ENCODE measurements at places on chromosomes 7 and 10.
A peak's percentile ranks its signal among the peaks of the same experiment; 100 is the strongest.

- DNase-seq, result no peak
These were observed 190.0 kb upstream of the CACNA2D1 start for GRCh38 chr7:82633592-82633991.

GRCh38 chr10:101686133-101686925 lies 8.6 kb downstream of the FBXW4 start:
- DNase-seq, result no peak

DNA sequence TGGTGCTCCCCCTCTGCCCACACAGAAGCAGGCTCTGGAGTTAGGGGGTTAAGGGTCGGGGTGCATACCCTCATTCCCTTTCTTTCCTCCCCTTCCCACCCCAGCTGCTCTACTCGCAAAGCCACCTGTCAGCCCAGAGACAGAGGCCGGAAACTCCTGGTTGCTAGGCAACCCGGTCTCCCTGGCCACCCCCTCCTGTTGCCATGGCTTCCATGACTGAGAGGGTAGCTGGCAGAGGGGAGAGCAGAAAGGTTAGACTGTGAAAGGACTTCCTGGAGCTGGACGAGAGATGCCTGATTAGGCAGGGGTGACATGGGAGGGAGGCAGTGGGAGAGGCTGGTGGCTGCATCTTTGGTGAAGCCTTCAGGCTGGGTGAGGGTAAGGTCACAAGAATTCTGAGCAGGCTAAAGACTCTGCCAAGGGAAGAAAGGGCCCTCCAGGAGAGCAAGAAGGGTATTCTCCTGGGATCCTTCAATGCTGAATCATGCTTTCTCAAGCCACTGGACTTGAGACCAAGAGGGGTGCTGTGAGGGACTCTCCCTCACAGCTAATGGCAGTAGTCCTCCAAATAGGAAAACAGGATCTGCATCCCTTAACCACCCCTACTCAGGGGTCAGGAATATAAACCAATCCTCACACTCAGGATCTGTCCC lies 5.4 kb downstream of the PSD start:
- no peak for DNase-seq

- no peak for DNase-seq
These were observed 22.1 kb downstream of the SVIL start for GRCh38 chr10:29612657-29613056.

- no peak for DNase-seq
These were observed 92.6 kb downstream of the CREM start for GRCh38 chr10:35219292-35219691.

GRCh38 chr10:10125676-10126075 lies 892.0 kb upstream of the CELF2 start:
- no peak for DNase-seq

GRCh38 chr10:75739414-75740143 lies 308.2 kb downstream of the LRMDA start:
- no peak for DNase-seq

DNA sequence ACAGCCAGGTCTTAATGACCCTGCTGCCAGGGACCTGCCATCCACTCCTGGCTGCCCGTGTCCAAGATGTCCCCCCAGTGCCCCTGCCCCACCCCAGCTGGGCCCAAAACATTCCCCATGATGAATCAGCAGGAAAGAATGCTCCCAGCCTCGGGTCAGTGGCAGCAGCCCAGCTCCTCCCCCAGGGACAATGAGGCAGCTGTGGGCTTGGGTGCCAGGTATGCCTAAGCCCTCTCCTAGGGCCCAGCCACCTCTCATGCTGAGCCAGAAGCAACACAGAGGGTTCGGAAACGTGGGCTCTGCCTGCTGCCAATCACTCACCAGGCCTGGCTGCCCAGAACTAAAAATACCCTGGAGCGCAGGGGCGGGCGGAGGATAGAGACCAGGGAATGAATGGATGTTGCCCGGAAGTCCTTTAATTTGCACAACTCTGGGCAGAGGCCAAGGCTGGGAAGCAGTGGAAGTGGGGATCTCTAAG lies 1.5 kb upstream of the LOXL4 start:
- DNase-seq, result no peak

DNA sequence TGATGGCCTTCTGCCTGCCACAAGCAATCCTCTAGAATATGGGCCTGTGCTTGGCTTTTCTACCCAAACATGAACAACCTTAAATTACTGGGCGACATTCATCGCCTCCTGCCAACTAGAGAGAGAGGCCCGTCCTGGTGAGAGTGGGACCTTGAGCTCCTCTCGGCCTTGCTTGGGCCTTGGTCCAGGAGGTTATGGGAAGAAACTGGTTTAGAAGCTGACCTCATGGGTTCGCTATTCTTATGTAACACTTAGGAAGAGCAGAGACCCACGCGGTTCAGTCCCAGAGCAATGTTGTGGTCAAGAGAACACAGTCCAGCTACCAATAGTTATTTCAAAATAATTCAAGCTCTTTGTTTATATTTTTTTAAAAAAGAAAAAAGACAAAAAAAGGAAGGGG lies 176.3 kb upstream of the ZNF32 start:
- no peak for DNase-seq

- DNase-seq, result no peak
These were observed 96.9 kb upstream of the ZNF438 start for GRCh38 chr10:31128536-31128935.

- peak; percentile 88 for DNase-seq
These were observed 45.4 kb downstream of the CHST3 start for GRCh38 chr10:72009425-72010081.

DNA sequence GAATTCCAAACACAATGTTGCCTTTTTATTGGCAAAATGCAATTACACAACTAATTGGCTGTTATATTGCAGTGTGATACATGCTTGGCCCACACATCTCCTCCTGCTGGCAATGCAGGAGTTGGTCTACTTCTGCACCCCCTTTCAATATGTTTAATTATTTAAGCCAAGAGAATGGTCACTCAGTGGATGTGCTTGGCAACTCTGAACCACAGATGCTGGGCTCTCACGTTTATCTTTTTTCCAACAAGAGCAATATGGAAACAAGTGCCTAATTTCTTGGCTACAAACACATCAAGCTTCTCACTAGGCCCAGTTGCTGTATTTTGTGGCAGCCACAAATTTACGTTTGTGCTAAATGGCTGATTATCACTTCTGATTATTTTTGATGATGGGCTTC lies 1149.2 kb upstream of the CELF2 start:
- DNase-seq, result no peak

DNA sequence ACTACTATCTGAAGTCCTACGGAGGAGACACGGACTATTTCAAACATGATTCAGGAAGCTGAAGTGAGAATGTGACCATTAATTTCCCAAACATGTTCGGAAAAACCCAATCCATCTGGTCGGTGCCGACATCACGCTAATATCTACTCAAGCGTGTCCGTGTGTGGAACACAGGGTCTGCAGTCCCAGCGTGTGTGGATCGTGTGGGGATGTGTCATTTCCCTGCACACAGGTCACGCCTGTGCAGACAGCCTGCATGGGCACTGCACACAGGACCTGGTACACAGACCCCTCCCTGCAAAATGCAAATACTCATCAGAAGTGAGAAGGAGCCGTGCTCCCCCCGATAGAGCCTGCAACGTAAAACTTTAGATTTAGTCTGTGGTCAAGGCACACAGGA lies 57.8 kb downstream of the CARD11 start:
- no peak for DNase-seq

- no peak for DNase-seq
These were observed 47.3 kb downstream of the LRRN3 start for GRCh38 chr7:111138193-111138569.

DNA sequence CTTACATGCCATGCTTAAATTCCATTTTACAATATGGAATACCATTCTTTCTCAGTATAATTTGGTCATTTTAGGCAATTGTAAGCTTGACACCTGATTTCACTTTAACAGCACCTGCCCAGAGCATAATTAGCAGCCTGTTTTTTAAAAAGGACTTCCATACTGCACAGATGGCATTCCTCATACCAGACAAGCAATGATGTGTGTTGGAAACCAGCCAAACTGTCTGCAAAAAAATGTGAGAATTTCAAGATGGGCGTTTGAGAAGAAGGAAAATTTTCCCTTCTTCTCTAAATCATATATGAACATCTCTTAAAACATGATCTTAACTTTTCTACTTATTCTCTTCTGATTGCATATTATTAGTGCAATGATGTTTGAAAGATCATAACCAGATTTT lies 40.4 kb upstream of the AGMO start:
- DNase-seq, result no peak

GRCh38 chr10:34748767-34749166 lies 66.3 kb downstream of the PARD3 start:
- no peak for DNase-seq

DNA sequence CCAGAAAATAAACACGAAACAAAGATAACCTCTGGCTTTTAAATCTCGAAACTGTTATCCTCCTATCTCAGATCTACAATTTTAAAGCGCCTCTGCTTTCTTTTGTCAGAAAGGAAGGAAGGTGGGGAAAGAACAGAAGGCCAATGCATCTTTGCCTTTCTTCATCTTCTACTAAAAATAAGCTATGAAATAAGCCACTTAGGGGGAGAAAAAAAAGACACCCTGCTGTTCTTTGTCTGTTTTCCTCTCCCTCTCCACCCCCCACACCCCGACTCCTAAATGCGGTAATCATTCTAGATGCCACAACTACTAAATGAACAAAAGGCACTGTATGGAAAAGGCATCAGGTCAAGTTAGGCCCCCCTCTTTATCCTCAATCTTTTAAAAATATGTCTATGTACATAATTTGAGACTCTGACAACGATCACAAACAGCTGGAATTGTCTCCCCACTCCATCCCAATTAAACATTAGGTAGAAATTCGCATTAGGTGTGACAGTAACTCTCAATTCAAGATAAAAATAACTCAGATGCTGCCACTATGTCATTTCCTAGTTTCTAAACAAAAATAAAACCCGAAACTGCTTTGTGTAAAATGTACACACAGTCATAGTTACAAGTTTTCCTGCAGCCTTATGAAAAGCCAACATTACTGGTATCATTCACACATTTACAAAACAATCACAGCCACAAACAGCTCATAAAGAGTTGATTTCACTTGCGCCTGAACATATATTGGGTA lies 2.4 kb downstream of the UBE2H start:
- no peak for DNase-seq

DNA sequence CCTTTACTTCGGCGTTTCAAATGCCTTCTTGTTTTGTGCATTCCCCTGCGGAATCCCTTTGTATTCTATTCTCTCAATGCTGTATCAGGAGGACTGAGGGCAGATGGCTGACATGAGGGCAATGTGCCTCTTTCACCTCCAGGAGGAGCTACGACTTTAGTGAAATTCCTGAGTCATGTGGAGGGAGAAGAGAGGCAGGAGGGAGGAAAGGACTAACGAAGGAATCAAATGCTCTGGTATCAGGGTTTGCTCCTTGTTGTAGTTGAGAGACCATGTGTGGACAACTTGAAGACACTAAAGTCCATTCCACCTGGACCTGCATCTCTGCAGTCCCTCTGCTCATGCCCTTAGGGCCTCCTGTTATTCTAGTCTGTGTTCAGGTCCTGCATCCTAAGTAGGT lies 40.2 kb upstream of the PRSS58 start:
- DNase-seq, result no peak

GRCh38 chr10:3500408-3500856 lies 284.6 kb downstream of the KLF6 start:
- peak; percentile 37 for DNase-seq

DNA sequence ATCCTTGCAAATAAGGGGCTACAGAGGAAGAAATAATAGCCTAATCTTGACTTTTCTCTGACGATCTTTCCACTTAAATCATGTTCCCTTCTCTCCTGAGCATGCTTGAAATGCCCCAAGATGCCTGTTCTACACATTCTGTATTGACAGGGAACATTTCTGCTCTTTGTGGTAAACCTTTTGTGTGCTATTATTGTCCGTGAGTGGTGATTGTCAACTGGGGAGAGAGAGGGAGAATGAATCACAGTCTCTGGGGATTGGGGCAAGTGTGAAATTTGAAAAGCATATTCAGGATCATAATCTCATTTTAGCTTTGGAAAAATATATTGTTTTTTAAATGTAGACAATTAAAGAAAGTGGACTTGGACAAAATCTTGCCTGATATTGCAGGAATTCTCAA lies 20.6 kb downstream of the UBTD1 start:
- no peak for DNase-seq

DNA sequence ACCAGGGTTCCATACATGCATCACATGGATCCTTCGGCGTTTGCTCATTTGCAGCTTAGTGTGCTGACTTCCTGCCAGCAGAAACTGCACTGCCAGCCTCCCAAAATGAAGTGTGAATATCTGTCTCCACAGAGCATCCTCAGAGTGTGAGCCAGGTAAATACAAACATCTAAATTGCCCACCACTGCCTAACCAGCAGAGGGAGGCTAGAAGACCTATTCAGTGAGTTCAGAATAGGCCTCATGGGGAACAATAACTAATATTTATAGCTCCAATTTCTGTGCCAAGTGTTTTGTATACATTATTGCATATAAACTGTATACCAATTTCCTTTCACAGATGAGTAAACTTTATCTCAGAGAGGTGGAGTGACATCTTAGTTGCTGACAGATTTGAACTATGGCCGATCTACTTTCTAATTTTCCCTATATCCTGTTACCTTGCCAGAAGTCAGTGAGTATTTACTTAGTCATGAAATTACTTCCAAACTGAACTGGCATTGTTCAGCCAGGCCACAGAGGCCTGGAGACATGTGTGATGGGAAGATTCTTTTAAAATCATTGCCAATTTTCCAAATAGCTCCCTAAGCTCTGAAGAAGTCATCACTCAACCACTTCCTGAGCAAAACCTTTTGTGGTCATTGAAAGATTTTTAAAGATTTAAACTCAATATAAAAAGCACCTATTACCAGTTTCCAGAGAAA lies 926.5 kb upstream of the GHITM start:
- DNase-seq, result no peak

GRCh38 chr10:130897815-130898214 lies 413.7 kb downstream of the TCERG1L start:
- no peak for DNase-seq

GRCh38 chr7:113128031-113128430 lies 9.7 kb upstream of the SMIM30 start:
- DNase-seq, result no peak

DNA sequence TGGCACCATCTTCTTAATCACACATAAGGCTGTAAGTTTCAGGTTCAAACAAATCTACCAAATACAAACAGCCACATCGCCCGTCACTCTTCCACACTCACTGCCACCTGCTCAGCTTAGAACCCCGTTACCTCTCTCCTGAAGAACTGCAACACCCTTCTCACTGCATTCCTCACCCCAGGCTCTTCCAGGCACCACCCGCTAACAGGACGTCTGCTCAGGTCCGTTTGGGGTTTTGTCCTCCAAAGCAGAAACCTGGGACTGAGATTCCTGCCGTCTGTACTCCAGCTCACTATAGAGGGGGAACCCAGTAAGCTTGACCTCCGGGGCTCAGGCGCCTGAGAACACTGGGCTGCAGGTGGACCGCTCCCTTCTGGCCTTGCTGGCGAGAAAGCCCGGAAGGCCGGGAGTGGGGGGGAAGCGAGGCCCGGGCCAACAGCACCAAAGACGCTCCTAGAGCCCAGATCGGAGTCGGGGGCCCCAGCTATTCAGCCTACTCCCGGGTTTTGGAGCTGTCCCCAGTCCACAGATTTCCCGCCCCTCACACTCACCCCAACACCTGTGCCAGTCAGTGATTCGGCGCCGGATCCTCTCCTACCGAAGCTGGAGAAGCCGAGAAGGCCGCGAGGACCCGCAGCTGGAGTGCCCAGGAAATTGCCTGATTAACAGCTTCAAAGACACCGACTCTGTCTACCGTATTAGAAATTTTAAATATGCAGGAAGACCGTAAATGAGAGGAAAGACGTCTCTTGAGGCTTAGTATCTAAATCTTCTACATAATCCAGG lies at the start of gene AP3M1:
TSS of gene AP3M1 (minus strand) at position 625 of the 786 bp plus-strand sequence. CDS start 12,449 bp downstream, outside the sequence.
- peak; percentile 80 for DNase-seq

GRCh38 chr7:98341106-98341505 lies 59.6 kb downstream of the BRI3 start:
- DNase-seq, result no peak

Data from posterior cingulate gyrus (tissue), 11 donors.